Central memory CD8-positive, alpha-beta T cell (primary cell): ENCODE measurements at places on chromosomes 2 and 18.

DNA sequence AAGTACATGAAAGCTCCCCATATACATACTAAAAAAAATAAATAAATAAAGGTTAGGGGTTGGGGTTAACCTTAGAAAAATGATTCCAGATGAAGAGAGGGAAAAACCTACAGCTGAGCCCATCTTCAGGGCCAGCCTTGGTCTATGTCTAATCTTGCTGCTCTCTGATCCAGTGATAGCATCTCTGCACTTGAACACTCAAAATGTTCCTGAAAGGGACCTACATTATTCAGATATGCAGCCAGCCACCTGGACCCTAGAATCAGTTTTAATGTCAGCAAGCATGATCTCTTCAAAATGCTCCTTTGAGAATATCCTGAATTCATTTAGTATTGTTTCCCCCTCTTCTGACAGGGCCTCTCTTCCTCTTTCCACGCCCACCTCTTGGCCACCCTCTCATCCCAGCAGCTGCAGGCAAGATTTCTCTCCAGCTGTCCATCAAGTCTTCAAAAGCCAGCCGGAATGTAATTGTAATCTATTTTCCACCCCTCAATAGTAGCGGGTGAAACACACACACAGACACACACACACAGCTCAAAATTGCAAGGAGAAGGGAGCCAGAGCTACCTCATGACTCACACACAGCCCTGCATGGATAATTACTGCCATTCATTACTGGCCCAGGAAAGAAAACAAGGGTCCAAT, 135.5 kb downstream of the MYO3B start:
- DNase-seq: no peak

GRCh38 chr2:200470230-200470629, 39.6 kb downstream of the KCTD18 start:
- DNase-seq: no peak

GRCh38 chr2:138829326-138829919, 49.2 kb upstream of the NXPH2 start:
- DNase-seq: no peak

- no peak for DNase-seq
These were observed 62.0 kb upstream of the FZD5 start for GRCh38 chr2:207831584-207832248.

GRCh38 chr2:57878171-57878865, 168.3 kb upstream of the VRK2 start:
- no peak for DNase-seq

DNA sequence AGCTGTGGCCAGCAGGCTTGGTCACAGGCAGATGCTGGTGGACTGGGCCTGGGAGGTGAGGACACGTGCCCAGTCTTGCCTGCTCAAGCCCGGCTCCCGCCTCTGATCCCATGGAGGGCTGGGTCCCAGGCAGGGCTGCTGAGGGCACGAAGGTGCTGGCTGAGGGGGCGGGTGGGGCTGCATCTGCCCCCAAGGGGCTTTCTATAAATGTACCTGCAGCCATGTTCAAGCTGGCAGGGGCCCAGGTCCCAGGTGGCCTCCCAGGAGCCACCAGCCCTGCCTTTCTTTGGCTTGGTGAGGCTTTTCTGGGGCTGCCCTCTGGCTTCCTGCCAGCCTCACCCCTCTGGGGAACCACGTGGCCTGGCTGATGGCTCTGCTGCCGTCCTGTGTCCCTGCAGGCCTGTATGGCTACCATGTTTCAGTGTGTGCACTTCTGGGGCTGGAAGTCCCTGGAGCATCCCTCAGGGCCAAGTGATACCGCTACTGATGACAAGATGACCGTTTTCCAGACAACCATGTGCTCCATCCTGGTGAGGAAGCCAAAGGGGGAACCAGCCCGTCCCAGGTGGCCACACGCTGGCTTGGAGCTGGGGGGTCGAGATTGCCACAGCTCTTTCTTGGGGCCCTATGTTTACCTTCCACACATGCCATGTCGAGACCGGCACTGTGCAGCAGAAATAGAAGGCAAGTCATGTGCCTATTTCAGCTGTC, 23.2 kb downstream of the HJURP start:
- no peak for DNase-seq

GRCh38 chr2:114032705-114033104, 142.8 kb downstream of the ACTR3 start:
- no peak for DNase-seq

DNA sequence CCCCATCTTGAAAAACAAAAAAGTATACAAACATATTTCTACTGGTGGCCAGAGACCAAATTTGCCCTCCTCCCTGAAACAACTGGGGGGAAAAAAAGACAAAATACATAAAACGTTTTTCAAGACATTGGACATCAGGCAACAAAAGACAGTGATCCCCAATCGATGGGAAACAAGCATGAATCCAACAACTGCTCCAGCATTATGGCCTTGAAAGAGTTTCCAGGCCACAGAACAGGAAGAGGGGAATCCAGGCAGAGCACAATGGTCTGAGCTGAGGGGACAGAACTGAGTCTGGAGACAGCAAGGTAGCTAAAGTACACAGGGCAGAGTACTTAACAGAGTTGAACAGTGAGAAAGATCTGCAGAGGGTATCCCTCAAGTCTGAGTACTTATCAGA, 4.4 kb downstream of the CCDC88A start:
- no peak for DNase-seq

DNA sequence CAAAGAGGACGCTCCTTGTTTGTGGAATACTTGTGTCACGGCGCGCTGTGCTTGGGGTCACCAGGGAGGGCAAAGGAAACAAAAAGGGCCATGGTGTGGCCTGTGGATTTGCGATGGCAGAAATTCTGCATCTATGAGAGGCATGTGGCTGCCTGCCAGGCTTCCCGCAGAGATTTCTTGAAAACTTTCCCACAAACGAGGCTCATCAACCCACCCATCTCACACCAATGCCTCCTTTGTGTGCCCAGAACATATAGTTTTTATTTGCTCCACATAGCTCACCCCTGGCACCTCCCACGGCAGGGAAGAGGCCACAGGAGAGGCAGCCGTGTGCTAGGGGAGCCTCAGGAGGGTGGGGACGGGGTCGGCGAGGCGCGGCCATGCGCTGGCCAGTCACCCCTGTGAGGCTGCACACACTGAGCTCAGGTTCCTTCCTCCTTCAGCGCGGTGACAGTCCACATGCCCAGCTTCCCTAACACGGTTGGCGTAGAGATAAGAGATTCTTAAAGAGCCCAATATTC, 100.3 kb downstream of the MBP start:
- no peak for DNase-seq

DNA sequence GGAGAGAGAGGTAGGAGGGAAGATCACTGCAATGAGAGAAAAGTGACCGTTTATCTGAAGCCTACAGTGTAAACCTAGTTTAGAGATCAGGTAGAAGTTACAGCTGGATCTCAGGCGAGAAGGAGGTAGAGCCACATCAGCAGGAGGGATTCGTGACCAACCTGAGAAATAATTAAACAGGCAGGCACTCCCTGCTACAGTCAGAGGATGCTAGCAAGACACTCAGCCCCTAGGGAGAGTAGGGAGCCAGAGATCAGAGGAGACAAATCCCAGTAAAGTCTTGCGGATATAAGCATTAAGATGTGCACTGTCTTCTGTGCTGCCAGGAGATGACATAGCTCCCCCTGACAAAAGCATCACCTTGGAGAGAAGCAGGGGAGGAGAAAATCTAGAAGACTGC, 629.1 kb upstream of the SLC39A10 start:
- DNase-seq: no peak

DNA sequence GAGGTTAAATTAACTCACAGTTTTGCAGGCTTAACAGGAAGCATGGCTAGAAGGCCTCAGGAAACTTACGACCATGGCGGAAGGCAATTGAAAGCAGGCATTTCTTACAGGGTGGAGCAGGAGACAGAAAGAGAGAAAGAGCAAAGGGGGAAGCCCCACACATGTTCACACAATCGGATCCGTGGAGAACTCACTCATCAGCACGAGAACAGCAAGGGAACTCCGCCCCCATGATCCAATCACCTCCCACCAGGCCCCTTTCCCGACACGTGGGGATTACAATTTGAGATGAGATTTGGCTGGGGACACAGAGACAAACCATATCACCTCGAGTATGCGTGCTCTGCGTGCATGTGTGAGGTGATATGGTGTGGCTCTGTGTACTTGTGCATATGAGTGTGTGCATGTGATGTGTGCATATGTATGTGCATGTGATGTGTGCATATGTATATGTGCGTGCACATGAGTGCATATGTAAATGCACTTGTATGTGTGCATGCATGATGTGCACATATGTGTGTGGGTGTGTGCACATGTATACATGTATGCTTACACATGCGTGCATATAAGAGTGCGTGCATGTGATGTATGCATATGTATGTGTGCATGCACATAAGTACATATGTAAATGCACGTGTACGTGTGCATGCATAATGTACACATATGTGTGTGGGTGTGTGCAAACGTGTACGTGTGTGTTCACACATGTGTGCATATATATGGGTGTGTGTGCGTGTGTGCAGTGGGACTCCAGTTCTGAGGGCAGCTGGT, 108.7 kb upstream of the HDAC4 start:
- no peak for DNase-seq

DNA sequence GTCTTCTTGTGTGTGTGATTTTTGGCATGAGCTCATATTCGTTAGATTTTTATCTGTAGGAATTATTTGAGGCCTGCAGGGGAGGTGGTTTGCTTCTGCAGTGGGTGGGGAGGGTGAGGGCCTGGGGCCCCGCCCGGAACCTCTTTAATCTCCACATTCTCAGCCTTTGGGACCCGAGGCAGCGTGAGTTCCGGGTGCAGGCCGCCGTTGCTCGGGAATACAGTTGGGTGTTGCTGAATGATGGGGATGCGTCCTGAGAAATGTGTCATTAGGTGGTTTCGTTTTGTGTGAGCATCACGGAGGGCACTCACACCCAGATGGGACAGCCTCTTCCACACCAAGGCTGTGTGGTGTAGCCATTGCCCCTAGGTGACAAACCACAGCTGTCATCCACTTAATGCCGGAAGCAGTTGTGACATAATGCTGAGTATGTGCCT, 13.7 kb upstream of the GAL3ST2 start:
- DNase-seq: peak; percentile 63
